ENCODE measurements at places on chromosomes 13 and 19. TPM values are rescaled to one million over a fixed set of nuclear protein-coding genes. Genes with fewer than 3 reads are reported as not detected.

DNA sequence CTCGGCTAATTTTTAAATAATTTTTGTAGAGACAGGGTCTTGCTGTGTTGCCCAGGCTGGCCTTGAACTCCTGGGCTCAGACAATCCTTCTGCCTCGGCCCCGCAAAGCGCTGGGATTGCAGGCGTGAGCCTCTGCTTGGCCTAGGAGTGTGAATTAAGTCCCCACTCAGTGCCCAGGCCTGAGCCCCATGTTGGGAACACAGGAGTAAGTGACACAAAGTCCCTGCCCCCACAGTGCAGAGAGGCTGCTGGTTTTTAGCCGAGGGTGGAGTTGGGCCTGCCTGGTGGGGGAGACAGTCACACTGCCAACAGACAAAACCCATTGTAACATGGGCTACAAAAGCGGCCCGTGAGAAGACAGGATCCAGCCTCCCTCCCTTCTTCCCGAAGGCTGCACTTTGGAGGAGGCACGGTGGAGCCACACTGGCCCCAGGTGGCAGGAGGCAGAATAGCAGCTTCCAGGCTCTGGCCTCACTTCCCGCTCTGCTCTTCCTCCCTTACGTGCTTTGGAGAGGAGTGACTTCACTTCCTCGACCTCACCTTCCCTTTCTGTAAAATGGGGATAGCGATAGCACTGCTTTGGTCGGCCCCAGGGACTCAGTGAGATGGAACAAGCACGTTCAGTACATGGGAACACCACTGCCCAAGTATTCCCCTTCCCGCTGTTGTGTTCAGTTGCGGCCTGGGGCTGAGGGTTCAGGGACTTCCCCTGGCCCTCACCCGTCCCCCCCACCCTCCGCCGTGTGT lies 15.2 kb upstream of the EHD2 start:
- peak; percentile 78 for DNase-seq

DNA sequence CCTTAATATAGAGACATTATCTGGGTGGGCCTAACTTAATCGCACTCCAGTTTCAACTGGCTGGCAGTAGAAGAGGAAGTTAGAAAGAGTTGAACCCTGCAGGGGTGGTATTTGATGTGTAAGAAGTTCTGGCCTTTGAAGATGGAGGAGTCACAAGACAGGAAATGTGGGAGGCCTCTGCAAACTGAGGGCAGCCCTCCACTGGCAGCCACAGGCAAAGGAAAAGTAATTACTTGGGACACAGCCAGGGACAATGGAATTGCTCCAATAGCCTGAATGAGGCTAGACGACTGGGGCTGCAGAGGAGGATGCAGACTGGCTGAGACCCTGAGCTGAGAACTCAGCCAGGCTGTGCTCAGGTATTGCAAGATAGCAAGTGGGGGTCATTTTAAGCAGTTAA lies 703.3 kb upstream of the ARGLU1 start:
- no peak for DNase-seq

The FCHO1 gene
- 1.8 TPM for total RNA-seq

DNA sequence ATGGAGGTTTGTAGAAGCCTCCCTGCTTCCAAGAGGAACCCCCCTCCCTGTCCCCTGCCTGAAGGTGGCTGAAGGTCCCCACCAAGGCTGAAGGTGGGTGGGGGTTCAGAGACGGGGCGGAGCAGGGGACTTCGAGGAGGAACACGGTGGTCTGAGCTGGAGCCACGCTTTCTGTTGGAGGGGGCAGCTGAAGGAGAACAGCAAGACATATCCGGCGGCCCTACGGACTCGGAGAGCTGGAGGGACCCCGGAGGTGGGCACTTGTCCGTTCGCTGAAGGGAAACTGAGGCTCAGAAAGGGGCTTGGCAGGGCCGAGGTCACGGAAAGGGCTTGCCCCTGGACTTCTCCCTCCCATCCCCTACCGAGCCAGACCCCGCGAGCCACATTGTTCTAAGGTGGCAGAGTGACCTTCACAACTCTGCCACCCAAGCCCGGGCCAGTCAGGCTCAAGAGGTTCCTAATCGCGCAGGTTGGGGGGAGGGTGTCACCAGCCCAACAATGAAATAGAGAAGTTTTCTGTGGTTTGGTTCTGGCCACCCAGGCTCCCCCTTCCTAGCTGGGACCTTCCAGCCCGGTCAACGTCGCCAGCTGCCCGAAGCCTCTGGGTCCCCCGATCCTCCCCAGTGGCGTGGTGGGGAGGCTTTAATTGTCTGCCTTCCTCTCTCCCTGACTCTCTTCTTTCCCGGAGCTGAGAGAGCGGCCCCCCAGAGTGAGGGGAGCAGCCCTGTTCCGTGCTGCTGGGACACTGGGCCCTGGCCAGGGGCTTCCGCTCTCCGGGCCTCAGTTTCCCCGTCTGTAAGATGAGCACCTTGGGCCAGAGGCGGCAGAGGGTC lies 15.5 kb upstream of the KCNN1 start:
- no peak for DNase-seq

DNA sequence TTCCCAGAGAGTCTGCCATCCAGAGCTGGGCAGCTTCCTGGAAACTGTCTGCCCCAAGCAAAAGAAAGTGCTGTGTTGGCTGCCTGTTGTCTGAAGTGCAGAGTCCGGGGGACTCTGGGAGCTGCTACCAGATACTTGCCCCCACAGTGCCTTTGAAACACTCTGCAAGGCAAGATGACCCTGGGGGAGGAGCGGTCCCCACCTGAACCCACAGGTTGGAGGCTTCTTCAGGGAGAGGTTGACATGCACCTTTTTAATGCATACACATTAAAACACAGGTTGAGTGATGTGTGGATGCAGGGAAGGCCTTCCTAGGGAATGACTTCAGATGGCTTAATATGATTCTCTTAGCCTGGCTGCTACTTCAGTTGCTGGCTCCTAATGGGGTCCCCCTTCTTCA lies 479.5 kb downstream of the ZNF536 start:
- DNase-seq: no peak

The PSG6 gene
- not detected for total RNA-seq

DNA sequence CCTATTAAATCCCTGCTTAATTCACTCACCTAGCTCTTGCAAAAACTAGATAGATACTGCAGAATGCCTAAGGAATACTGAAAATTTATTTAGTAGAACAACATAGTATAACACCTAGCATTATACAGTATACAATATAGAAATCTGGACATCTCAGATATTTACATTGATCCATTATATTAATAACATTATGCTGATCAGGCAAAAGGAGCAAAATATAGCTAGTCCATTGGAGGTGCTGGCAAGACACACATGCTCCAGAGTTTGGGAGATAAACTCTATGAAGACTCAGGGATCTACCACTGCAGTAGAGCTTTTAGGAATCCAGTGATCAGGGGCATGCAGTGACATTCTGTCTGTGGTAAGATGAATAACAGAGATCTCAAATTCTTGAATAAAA lies 357.6 kb downstream of the TBC1D4 start:
- DNase-seq: no peak

DNA sequence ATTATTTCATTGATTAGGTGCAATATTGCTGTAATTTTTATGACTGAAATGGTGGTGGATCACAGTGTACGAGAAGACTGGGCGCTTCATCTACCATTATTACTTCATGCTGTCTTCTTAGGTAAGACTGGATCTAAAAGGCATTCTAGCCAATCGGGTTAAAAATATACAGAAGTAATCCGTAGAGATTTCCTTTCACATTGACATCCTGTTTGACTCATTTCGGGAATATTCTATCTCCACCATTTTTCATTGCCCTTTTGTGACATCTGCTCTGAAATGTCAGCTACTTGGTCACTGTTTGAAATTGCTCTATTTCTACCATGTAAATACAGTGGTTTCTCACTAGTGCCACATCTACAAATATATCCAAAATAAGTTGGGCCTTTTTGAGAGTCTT lies 90.2 kb downstream of the ZAR1L start:
- DNase-seq: no peak

- DNase-seq: no peak
Measured at GRCh38 chr13:25207291-25207810, 35.3 kb upstream of the AMER2 start.

The KIR2DL3 gene
- not detected for total RNA-seq

The SIGLEC8 gene
- total RNA-seq: 0.09 TPM

The HMGB1 gene
- 168 TPM for total RNA-seq

- no peak for DNase-seq
Measured at GRCh38 chr13:112833551-112834257, 135.3 kb upstream of the MCF2L start.

- no peak for DNase-seq
Measured at GRCh38 chr13:112966776-112967175, 2.2 kb upstream of the MCF2L start.

DNA sequence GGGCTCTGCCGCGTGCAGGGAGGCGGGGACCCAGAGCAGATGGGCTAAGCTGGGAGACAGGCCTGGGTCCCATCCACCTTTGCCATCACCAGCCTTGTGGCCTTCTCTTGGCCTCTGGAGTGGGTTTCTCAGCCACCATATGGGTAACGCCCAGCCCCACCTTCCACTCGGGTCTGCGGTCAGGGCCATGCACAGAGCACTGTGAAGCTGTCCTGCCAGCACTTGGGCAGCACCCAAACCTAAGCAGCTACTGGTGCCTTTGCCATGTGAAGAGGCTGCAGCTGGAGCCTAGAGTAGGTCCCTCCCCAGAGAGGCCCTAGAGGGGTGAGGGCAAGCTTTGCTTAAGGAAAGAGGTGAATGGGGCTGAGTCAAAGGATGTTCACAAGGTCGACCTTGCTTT lies 24.1 kb upstream of the NPAS1 start:
- no peak for DNase-seq

DNA sequence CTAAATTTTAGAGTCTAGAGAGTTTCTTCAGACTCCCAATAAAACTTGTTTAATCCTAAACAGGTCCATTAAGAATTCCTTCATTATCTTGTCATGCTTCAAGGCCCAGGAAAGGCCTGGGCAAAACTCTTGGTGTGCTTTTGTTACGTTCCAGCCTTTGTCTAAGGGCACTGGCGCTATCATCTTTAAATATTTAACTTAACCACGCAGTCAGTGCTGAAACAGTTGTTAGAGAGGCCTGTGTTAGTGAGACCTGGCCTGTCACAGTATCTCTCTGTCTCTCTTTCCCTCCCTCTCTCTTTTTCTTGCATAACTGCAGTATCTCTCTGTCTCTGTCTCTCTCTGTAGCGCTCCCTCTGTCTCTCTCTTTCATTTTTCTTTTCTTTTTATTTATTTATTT lies 8.2 kb upstream of the OR1M1 start:
- no peak for DNase-seq

- DNase-seq: no peak
Measured at GRCh38 chr19:42204664-42205063, 12.8 kb downstream of the DEDD2 start.

DNA sequence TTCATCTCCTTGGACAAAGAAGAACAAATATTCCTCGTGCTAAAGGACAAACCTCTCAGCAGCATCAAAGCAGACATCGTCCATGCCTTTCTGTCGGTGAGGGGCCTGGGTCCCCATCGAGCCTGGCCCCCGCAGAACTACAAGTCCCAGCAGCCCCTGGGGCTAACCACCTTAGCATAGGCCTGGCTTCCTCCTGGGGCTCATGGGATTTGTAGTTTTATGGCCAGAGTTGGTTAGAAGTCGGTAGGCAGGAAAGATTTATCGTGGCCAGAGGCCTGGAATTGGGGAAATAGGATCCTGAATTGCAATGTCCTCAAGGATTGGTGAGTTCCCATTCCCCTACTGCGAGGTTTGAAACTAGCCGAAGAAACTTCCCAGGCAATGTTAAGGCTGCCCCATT lies 19.6 kb downstream of the TMEM150B start:
- no peak for DNase-seq

DNA sequence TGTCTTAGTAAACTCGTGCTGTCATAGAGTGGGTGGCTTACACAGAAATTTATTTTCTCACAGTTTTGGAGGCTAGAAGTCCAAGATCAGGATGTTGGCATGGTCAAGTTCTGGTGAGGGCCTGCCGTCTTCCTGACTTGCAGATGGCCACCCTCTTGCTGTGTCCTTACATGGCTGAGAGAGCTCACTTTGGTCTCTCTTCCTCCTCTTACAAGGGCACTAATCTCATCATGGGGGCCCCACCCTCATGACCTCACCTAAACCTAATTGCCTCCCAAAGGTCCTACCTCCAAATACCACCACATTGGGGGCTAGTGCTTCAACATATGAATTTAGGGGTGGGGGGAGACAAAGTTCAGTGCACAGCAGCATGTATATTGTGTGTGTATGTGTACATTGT lies 14.3 kb upstream of the GPR18 start:
- no peak for DNase-seq

- no peak for DNase-seq
Measured at GRCh38 chr19:29448046-29448445, 77.7 kb upstream of the VSTM2B start.

GRCh38 chr13:50188696-50189095 lies 173.5 kb downstream of the KCNRG start:
- no peak for DNase-seq
